ENCODE measurements at places on chromosomes 5 and 9.

GRCh38 chr5:138051441-138052296 lies 18.8 kb upstream of the FAM13B start:
- no peak for DNase-seq

DNA sequence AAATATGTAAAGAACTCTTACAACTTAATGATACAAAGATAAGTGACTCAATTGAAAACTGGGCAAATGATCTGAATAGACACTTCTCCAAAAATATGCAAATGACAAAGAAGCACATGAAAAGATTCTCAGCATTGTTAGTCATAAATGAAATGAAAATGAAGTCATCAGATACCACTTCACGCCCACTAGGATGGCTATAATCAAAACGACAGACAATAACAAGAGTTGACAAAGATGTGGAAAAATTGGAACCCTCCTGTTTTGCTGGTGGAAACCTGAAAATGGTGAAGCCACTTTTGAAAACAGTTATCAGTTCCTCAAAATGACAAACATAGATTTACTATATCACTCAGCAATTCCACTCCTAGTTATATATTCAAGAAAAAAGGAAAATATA lies 7.9 kb upstream of the SYK start:
- no peak for DNase-seq

DNA sequence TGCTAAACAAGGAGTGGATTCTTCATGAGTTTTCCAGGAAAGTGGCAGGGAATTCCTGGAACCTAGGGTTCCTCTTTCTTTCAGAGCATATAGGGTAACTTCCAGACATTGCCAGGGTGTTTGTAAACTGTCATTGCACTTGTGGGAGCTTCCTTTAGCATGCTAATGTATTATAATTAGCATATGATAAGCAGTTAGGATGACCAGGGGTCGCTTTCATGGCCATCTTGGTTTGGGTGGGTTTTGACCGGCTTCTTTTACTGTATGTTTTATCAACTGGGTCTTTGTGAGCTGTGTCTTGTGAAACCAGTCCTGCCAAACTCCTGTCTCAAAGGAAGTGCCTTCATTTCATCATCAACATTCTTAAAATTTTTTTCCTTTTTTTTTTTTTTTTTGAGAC lies 11.9 kb upstream of the MELK start:
- no peak for DNase-seq

GRCh38 chr5:6403416-6403815 lies 25.1 kb upstream of the MED10 start:
- no peak for DNase-seq

DNA sequence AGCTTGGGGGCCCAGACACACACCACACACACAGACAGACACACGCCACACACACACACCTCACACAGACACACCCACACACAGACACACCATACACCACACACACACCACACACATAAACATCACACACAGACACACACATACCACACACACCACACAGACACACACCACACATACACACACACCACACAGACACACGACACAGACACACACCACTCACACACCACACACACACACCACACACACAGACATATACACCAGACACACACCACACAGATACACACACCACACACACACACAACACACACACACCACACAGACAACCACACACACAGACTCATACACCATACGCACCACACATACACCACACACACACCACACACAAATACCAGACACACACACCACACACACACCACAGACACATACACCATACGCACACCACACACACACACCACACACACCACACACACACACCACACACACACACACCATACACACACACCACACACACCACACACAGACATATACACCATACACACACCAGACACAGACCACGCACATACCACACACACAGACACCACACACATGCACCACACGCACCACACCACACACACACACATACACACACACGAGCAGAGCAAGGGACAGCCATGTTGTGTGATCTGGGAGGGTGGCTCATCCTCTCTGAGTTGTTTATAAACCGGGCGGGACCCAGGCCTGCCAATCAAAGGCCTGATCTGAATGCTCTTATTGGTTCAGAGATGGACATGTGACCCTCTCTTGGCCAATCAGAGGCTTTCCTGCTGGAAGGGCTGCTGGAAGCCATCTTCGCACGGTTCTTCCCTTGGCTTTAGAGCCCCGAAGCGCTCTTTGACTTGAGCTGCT lies 148.3 kb downstream of the GAPVD1 start:
- DNase-seq = peak; percentile 3

GRCh38 chr9:125462861-125463291 lies 201.2 kb downstream of the GAPVD1 start:
- no peak for DNase-seq

DNA sequence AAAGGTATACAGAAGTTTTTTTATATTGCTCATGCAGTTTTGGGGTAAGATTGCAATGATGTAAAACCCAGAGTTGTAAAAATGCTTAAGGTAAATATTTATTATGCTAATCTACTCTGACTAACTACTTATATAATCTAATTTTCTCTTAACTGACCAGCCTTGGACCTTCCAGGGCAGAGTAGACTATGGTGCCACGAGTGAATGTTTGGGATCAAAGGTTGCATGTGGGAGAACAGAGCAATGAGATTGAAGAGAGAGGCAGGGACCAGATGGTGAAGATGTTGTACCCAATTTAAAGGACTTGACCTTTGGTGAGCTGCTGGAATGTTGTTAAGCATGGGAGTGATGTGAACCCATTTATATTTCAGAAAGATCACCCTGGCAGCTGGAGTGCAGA lies 34.8 kb upstream of the PANK3 start:
- DNase-seq = no peak

GRCh38 chr9:114339130-114339908 lies 9.7 kb downstream of the ORM2 start:
- peak; percentile 31 for DNase-seq

DNA sequence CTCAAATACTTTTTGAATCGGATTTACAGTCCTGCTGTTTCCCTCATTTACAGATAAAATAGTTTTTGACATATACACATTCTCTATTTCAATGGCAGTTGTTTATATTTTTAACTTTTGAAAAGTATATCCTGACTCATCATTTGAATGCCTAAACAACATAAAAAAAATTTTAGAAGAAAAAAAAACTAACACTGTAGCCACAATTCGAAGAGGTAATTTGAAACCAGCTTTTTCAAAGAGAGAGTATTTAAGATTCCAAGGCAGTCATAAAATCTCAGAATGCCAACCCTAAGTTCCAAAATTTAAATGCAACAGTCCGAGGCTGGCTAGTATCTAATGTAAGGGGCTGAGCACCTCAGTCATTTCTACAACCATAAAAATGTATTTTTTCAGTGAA lies 626.8 kb downstream of the DNAH5 start:
- no peak for DNase-seq

GRCh38 chr9:133874060-133874657 lies 118.0 kb downstream of the VAV2 start:
- no peak for DNase-seq

DNA sequence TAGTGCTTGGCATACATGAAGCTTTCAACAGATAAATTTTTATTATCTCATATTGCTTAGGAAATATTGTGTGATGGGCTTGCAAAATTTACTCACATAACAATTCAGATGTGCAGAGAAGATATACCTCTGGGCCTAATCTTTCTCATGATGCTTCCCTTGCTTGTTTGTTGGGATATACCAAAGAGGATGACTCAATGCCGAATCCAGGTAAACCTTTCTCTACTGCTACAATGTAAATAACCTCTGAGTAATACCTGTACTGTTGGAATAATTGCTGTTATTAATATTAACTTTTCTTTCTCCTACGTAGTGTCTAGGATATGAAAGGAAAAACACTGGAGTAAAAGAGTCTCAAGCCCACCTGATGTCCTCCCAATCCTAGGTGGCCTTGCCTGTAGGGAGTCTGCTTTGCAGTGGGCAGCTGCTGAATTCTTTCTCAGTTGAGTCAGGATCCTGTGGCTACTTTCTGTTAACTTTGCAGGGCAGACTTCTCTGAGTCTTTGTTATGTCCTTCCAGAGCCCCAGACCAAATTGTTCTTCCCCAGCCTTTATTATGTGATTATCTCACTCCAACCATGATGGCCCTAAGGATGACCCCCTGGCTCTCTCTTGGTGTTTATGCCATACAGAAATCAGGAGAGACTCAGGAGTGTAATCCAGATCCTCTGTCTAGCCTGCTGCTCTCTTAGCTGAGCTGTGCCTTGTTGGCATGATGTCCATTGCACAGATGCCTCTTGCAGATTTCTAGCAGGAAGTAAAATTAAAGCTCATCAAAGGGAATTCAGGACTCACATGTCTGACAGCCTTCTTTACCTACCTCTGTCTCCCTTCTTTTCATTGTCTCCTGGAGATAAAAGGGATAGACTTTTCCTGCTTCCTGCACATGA lies 208.1 kb downstream of the SNX18 start:
- no peak for DNase-seq

DNA sequence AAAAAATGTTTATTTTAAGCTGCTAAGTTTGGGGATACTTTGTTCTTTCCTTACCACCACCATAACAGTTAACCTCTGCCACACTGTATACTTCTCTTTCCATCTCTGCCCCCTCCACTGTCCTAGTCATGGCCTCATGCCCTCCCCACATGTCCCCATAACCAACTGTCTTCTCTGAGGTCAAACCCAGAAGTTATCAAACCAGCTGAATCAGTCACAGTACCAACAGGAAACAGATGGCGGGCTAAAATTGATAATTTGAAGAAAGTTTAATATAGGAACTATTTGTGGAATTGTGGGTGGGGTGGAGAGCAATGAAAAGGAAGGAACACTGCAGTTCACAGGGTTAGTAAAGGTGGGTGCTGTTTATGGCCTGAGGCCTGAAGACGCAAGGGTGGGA lies 5.7 kb upstream of the DCTN4 start:
- no peak for DNase-seq

DNA sequence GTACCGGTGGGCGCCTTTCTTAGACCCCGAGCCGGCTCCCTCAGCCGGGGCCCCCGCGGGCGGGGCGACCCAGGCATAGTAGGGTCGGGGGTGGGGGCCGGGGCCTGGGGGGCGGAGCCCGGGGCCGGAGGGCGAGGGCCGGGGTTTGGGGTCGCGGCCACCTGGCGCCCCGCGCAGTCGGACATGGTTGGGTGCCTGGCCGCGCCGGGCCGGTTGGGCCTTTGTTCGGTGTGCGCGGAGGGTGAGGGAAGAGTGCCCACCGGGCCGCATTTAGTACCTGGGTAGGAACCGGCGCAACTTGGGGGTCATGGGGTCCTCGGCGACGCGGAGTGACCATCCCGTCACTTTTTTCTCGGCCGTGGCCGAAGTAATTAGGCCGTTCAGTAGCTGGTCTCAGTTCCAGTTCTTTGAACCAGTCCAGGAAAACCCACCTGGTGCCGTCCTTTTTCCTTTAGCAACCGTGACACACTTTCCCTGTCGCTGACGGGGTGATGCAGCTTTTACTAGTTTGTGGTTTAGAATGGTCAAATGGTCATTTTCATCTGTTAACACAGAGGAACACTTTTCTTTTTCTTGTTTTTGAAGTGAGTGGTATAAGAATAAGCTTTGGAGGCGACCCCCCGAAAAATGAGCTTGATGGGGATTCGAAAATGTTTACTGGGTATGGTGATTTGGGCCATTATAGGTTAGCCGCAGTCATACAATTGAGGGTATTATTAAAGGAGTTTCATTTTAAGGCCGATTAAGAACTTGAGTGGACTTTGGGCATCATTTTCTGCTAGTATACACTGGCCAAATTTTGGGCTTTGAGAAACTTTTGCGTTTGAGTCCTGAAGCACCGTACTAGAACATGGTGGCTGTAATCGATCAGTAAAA lies 589 bp downstream of the CKS2 start:
- DNase-seq = no peak

GRCh38 chr5:76547891-76548524 lies 75.2 kb downstream of the F2RL2 start:
- no peak for DNase-seq

DNA sequence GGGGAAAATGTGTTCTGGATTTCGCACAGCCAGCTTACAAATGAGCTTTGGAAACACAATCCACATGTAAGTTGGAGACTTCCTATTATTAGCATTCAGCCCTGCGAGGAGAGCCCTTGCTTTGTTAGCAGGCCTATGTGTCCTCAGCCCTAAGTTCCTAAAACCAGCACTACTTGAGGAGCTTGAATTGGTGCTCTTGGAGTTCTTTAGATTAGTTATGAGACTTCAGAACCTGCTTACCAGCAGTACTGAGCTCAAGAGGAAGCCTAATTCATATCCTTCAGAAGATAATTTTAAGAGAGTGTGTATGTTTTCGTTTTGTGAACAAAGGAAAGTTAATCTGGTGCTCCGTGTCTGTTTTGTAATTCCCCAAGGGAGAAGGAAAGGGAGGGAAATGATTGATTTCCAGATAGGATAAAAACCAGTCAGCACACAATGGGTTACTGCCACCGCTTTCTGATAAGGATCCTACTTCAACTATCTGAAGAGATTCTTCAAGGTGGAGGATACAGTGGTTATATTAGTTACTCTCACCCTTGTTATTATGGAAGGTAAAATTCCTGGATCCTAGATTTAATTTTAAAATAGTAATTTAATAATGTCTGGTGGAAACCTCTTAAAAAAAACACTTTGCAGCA lies 35.2 kb downstream of the PIK3R1 start:
- DNase-seq = no peak

- no peak for DNase-seq
These were observed 587.3 kb downstream of the ANXA1 start for GRCh38 chr9:73738741-73739530.

DNA sequence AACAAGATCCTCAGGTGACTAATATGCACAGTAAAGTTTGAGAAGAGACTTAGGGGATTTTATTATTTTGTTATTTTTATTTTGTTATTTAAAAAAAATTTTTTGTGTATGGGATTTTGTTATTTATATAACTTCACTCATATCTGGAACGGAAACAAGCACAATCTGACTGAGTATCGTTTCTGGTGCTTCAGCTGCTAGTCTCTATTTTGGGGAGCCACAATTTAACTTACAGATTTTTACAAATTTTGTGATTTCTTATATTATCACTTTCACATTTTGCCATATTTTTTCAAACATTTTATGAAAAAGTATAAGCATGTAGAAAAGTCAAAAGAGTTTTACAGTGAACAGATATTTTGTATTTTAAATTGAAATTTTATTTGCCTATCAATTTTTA lies 208.7 kb downstream of the CCDC171 start:
- no peak for DNase-seq

GRCh38 chr5:74638970-74639806 lies 1.3 kb downstream of the ENC1 start:
- peak; percentile 8 for DNase-seq

GRCh38 chr5:134046801-134047686 lies 42.3 kb upstream of the VDAC1 start:
- DNase-seq = no peak

DNA sequence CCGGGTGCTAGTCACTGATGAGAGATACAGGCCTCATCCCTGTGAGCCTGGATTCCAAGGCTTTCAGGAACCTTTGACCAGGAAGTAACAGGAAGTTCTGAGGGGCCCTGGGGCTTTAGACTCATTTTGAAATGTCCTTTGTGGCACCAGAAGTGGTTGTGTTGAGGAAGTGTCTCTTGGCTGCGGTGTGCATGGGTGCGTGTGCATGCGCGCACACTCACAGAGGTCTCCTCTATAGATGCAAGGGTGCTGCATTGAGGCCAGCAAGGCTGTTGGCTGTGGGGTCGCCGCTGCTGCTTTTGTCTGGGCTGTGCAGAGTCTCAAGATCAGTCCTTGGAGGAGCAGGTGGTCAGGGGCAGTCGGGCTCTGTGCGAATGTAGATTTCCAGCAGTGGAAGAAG lies 7.6 kb downstream of the RAB24 start:
- DNase-seq = no peak

All from NCI-H1694 (cell line).